ENCODE measurements at places on chromosomes 4 and X.

DNA sequence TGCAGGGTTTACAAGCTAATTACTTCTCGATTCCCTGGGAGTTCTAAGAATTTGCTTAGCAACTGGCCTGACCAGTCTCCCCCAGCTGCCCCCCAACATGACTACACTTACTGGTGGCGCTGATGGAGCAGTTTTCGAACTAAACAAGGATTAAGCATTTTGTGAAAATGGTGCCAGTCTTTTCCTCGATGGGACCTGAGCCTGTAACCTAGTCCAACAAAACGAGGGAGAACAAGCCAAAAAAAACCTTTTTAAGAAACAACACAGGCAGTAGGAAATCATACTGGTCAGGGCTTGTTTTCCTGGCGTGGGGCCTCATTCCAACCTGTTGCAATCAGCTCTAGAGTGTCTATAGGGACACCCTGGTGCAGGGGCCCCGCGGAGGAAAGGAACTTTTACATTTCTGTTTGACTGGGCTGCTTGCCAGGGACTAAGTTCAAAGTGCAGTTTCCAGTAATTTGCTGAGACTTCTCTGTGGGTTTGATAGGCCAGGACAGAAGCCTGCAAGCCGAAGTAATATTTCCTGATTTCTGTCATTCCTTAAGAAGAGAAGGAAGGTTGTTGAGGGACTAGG is 158.7 kb downstream of the SPRY1 start:
- DNase-seq: no peak

GRCh38 chr4:60216752-60217151 is 983.4 kb upstream of the ADGRL3 start:
- DNase-seq: no peak

DNA sequence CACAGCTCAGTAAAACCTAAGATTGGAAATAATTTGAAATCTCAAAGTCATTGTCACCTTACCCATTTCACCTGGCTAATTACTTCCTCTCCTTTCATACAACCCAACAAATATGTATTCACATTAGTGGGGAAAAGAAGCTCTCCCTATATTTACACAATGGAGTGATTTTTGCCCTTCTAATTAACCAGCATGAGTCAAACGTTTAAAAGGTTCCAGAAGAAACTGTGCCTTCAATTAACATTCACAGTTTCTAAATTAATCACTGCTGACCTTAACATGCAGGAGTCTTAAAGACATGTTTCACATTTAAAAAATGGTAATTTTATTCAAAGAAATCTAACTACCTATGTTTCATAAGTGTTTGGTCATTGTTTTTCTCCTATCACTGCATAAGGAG is 254.6 kb downstream of the CBLL2 start:
- no peak for DNase-seq

- DNase-seq: no peak
Measured at GRCh38 chrX:18927558-18927957, 56.4 kb downstream of the PHKA2 start.

GRCh38 chr4:4724321-4724720 is 135.1 kb upstream of the MSX1 start:
- DNase-seq: no peak

DNA sequence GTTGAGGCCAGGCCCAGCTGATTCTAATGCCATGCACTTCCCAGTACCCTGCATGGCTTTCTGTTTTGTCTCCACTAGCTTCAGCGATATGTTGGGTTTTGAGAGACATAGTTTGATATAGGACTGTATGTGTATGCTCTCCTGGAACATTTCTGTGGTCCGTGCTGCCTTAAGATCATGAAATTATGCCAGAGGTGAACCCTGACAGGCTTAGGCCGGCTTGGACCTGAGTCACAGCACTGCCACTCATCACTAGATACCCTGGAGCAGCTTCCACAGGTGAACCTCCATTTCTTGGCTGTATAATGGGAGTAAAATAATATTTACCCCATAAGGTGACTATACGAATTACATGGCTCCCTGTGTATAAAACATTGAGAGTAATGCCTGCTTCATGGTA is 6.4 kb downstream of the SGMS2 start:
- no peak for DNase-seq

- DNase-seq: no peak
Measured at GRCh38 chrX:51641421-51642021, 22.8 kb upstream of the CENPVL3 start.

DNA sequence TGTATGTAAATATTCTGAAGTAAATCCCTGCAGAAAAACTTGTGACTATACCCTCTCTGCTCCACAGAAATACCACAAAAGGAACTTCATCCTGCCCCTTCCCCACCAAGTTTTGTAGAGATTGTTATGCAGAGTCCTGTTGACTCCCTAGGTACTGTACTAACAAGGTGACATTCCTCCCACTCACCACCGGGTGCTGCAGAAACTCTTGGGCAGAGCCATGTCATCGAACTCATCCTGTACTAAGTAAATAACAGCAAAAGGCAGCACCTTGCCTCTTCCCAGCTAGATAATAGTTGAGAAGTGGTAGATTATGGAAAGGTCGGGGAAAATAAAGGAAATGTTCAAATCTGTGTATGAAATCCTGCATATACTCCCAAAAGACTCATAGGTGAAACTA is 233.3 kb downstream of the STPG2 start:
- DNase-seq: no peak

DNA sequence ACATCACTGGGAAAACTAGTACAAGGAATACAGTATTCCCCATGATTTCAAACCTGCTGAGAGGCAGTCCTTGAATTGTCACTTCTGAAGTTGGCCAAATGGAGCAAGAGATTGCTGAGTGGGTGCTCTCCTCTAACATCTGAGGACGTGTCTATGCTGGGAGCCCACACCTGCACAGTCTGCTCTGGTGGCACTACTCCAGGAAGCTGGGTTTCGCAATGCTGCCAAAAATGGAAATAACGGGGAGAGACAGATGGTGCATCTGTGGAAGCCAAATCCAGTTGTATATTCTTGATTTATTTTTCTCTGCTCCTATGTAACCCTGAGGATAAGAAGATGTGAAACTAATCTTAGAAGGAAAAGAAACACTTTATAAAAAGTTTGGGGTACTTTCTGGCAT is 240.1 kb upstream of the CTSO start:
- no peak for DNase-seq

- no peak for DNase-seq
Measured at GRCh38 chrX:8323356-8323755, 141.3 kb upstream of the VCX3B start.
